ENCODE measurements at places on chromosomes 5 and 9. TPM values are rescaled to one million over a fixed set of nuclear protein-coding genes. Genes with fewer than 3 reads are reported as not detected.
A peak's percentile ranks its signal among the peaks of the same experiment; 100 is the strongest.

DNA sequence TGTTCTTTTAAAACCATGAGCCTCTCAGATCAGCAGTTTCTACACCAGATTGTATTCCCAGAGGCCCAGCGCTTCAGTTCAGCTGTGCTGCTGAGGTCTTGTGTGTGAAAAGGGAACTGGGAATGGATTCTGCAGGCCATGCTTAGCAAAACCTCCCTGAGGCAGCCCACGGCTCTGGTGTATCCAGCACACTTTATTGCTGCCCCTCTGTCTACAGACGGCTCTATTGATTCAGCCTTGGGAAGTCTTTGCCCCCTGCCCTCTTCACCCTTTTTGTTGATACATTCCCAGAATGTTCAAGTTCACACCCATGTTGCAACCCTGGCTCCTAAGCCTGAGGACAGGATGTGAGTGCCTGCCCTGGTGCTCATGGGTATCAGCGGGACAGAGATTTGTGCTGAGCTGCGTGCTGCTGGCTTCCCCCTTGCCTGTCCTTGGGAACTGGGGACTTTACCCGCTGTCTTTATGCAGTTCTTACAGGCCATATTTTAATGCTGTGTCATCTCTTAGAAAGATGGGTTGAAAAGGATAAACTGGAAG, 37.3 kb downstream of the ARHGAP26 start:
- DNase-seq: no peak
- H3K27me3 ChIP-seq: peaks cover 3% of the 10 kb centered on the region
- H3K36me3 ChIP-seq: no peaks in the 10 kb centered on the region

GRCh38 chr9:108708448-108708847, 147.3 kb downstream of the ACTL7B start:
- no peak overlapping the region for H3K27ac ChIP-seq
- DNase-seq: no peak
- H3K36me3 ChIP-seq: no peaks in the 10 kb centered on the region
- H3K4me1 ChIP-seq: no peaks in the 10 kb centered on the region
- H3K4me3 ChIP-seq: no peak overlapping the region

GRCh38 chr5:74762599-74762998, 4.3 kb downstream of the GFM2 start:
- H3K27me3 ChIP-seq: no peaks in the 10 kb centered on the region
- peaks cover 7% of the 10 kb centered on the region for H3K4me1 ChIP-seq
- no peak overlapping the region for H3K27ac ChIP-seq
- peaks cover 3% of the 10 kb centered on the region for H3K36me3 ChIP-seq

DNA sequence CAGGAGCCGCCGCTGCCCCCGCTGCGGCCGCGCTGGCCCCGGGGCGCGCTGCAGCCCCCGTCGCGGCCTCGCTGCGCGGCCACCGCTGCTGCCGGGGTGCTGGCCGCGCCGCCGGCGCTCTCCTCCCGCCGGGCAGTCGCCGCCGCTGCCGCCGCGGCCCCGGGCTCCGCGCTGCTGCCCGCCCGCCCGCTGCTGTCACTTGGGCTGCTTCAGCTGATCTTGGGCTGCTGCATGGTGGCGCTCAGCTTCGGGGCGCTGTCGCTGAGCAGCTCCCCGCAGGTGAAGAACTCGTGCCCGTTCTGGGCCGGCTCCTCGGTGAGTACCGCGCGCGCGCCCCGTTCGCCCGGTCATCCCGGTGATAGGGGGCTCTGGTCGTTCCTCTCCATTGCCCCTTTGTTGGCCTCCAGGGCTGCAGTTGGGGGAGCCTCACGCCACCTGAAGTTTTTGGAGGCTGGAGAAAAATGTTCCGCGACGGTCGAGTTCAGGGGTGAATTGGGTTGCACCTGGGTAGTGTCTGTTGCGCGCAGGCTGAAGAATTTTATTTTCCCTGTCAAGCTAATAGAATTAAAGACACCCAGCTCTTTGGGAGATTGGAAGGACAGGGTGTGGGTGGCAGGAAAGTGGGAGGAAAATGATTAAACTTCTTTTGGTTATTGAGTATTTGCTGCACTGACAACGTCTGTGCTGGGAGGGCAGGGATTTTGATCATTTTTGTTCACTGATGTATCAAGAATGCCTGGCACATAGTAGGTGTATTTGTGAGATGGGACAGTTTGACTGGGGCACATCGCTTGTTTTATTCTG, 596 bp downstream of the ENTREP1 start:
- DNase-seq: no peak
- no peak overlapping the region for H3K27ac ChIP-seq
- H3K4me1 ChIP-seq: no peaks in the 10 kb centered on the region
- no peaks in the 10 kb centered on the region for H3K36me3 ChIP-seq

GRCh38 chr5:103244398-103244797, 14.2 kb upstream of the MACIR start:
- H3K4me3 ChIP-seq: no peak overlapping the region
- H3K27me3 ChIP-seq: no peaks in the 10 kb centered on the region
- DNase-seq: no peak
- no peak overlapping the region for H3K27ac ChIP-seq

DNA sequence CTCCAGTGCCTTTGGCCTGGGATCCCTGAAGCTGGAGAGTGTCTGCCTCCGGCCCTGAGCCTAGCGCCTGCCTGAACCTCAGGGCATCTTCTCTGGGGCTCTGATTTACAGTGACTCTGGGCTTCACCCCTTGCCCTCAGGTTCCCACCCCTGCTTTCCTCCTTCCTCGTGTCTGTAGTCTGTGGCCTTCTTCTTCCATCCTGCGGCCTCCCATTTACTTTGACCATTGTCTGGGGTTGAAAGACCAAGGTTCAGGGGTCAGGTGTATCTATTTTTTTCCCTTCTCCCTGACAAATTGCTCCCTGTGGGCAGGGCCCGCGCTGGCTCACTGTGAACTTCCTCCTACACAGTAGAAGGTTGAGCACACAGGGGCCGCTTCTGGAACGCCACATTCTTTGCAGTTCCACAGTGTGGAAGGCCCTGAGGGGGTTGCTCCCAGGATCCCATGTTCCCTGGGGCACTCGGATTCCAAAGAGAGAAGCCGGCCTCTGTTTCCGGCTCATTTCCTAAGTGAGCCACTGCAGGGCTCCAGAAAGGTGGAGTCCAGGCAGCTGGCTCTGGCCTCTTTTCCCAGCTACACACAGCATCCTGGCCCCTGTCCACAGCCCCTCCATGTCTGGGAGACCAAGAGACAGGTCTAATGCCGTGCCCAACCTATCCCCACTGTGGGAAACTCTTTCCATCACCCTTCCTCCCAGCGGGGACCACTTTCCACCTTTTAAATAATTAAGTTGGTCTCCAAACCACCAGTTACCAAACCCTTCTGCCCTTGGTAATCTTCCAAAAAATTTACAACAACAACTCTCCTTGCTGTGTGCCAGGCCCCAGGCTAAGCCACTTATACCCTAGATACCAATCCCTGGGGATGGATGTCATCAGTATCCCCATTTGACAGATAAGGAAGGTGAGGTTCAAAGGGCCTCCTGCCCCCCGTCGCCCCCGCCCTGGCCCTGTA, 140.3 kb upstream of the IER5L start:
- H3K36me3 ChIP-seq: no peaks in the 10 kb centered on the region
- peak overlapping the region; percentile 29 for H3K27ac ChIP-seq
- no peak for DNase-seq

DNA sequence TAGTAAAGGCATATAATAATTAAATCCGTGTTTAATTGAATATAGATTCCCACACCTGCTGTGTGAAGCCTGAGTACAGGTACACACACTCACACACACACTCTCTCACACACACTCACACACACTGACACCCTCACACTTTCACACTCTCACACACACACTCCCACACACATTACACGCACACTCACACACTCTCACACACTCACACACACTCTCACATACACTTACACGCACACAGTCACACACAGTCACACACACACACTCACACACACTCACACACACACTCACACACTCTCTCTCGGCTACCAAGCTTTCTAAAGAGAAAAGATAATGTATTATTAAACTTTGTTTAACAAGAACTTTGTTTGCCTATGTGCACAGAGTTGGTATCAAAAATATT, 195.1 kb upstream of the CTNND2 start:
- no peak overlapping the region for H3K4me3 ChIP-seq
- H3K27me3 ChIP-seq: no peaks in the 10 kb centered on the region
- DNase-seq: no peak
- H3K36me3 ChIP-seq: no peaks in the 10 kb centered on the region
- H3K4me1 ChIP-seq: no peaks in the 10 kb centered on the region

- H3K4me3 ChIP-seq: no peak overlapping the region
- no peaks in the 10 kb centered on the region for H3K36me3 ChIP-seq
- H3K27ac ChIP-seq: no peak overlapping the region
- H3K27me3 ChIP-seq: peaks cover 5% of the 10 kb centered on the region
Measured at GRCh38 chr5:168263121-168263520, 28.3 kb upstream of the WWC1 start.

- H3K27me3 ChIP-seq: peaks cover 4% of the 10 kb centered on the region
- peaks cover 16% of the 10 kb centered on the region for H3K4me1 ChIP-seq
- no peak for DNase-seq
- no peak overlapping the region for H3K27ac ChIP-seq
- no peak overlapping the region for H3K4me3 ChIP-seq
Measured at GRCh38 chr9:87604886-87605588, 107.4 kb downstream of the DAPK1 start.

DNA sequence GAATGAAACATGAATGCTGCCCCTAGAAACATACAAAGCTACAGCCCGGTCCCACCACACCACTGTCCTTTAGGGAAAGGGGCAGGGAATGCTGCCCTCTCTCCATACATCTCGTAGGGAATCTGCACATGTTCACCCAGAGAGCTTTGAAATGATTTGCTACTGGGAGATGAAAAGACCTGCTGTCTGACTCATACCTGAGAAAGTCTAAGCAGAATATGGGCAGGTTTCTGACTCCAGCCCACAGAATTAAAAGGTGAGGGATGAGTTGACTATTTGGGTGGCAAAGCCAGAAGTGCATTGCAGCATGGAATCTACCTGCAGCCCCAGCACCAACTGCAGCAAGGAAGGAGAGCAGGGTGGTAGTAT, 297.9 kb downstream of the TLE1 start:
- no peak overlapping the region for H3K27ac ChIP-seq
- H3K4me3 ChIP-seq: no peak overlapping the region
- no peak for DNase-seq
- H3K36me3 ChIP-seq: no peaks in the 10 kb centered on the region

- no peaks in the 10 kb centered on the region for H3K36me3 ChIP-seq
- H3K4me1 ChIP-seq: peaks cover 9% of the 10 kb centered on the region
- H3K27me3 ChIP-seq: peaks cover 35% of the 10 kb centered on the region
- no peak overlapping the region for H3K4me3 ChIP-seq
- DNase-seq: peak; percentile 66
Measured at GRCh38 chr9:130333041-130333711, 67.6 kb downstream of the HMCN2 start.

Gene PLPP1
- 24.7 TPM for total RNA-seq

Gene PIP5KL1
- total RNA-seq: 0.28 TPM

Gene PRDM9
- total RNA-seq: not detected

Gene IFNA16
- not detected for total RNA-seq

Gene INIP
- total RNA-seq: 23.3 TPM

Gene HRCT1
- 1.7 TPM for total RNA-seq
